ENCODE measurements at places on chromosomes 12 and 14.

DNA sequence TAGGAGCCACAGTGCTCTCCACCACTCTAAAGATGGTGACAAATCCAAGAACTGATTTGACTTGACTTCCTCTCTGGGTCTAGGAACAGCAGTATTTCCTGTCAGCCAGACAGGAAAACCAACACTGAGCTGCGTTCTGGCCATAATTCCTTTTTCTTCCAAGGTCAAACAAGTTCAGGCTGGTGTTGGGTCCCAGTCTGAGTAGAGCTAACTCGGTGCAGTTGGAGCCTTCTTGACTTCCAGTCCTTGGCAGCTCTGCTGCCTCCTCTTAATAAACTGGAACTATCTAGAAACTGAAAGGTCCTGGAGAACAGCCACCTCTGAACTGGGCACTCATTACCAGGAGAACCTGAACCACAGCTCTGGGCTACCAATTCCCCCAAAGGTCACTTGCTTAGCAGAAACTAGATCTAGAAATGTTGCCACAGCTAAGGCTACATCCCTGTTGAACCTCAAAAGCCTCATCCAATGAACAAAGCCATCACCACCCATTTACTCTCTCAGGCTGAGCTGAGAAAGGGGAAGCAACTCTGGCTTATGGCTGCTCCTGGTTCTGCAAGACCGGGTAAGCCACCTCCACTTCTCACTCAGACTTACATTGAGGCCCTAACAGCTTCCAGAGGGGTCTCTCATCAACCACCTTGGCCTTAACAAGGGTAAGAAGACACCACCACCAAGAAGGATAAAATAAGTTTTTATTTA, 27.7 kb downstream of the MAX start:
- DNase-seq, result no peak

DNA sequence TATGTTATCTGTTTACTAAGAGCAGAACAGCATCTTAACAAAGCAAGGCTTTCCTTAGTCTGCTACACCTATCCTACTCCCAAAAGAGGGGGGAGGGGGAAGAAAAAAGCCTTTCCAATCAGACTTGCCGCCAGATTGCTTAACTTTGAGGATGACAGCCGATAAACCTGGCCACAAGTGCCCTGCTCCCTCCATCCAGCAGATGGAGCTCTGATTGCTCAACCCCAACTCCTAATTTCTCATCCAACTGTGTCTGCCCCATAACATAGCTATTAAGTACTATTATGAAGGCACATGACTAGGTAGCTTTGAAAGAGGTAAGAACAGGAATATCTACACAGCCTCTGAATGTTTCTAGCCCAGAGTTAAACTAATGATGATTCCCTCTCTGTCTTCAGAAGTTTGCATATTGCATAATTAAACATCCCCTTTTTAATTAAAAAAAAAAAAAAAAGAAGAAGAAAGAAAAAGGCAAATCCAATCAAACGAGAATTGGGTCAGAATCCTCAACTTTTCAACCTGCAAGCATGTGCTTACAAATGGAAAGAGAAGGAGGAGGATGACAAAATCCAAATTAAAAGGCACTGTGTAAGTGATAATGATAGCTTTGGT, 247.4 kb downstream of the GALC start:
- peak; percentile 57 for DNase-seq

- DNase-seq, result peak; percentile 56
These were observed 274.1 kb downstream of the ADAMTS20 start for GRCh38 chr12:43277651-43278540.

DNA sequence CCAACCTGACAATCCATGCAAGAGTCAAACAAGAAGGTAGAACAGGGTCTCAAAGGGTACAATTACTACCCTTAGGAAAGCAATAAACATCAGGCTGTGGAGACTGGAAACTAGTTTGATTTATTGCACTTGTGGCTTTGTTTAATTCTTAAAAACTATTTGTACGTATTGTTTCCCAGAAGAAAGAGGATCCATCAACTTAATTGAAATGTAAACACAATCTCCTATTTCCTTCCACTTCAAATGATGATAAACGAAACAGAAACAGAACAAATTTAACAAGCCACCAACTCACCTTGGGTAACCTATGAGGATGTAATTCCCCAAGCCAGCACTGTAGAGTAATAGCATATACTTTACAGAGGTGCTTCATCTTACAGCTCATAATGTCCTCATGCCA, 8.0 kb downstream of the STXBP6 start:
- no peak for DNase-seq

DNA sequence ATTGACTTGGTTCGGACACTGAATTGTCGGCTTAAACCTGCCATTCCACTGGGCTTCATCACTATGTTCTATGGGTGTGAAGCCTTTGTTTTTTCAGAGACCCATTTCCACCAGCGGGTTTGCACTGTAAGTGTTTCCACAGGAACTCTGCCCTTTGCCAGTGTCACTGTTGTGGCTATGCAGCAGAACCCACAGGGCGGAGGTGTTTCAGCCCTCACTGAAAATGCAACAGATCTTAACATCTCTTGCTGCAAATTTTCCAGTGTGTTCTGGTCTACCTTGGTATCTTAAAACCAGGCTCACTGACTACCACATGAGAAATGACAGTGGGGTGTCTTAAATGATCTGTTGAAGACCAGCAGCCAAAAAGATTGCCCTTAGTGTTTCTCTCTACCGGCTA, 21.1 kb downstream of the PRKCH start:
- no peak for DNase-seq

DNA sequence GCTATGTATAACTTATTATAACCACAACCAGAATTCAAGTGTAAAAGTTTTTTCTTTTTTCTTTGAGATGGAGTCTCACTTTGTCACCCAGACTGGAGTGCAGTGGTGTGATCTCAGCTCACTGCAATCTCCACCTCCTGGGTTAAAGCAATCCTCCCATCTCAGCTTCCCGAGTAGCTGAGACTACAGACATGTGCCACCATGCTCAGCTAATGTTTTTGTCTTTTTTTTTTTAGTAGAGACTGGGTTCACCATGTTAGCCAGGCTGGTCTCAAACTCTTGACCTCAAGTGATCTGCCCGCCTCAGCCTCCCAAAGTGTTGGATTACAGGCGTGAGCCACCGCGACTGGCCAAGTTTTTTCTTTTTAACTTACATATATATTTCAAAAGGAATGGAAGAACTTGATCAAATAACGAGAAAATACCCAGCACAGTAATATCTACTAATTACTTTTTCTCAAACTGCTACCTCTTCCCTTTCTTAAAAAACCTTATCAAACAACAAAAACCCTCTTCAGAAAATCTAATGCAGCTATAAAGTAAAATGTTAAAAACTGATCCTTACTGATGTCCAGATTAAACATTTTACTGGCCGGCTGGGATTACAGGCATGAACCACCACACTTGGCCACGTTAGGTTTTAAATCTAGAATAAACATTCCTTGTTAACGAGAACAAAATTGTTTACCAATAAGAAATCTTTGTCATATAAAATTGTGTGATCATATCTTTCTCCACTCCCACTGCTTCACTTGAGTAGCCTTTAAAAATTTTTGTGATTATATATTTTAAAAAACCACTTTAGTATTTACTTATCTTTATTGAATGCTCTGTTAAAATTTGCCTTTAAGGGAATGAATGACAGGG, 41.3 kb upstream of the WDR89 start:
- DNase-seq, result no peak

DNA sequence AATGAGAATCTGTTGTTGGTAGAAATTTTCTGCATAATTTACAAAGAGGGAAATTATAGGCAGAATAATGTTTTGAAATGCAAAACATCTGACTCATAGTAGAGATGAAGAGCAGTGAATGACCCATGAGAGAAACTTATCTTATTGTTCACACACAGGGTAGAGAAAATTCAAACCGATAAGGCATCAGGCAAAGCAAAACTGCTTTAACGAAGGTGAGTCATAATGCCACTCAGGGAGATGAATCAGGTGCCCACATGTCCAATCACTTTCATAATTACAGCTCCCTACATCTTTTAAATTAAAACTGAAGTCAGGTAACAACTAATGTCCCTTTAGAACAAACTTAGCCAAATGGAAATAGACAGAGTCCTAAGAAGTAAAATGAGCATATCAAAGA, 265.6 kb upstream of the GARIN6 start:
- no peak for DNase-seq

GRCh38 chr14:70601162-70601561, 707 bp upstream of the MED6 start:
- peak; percentile 26 for DNase-seq

DNA sequence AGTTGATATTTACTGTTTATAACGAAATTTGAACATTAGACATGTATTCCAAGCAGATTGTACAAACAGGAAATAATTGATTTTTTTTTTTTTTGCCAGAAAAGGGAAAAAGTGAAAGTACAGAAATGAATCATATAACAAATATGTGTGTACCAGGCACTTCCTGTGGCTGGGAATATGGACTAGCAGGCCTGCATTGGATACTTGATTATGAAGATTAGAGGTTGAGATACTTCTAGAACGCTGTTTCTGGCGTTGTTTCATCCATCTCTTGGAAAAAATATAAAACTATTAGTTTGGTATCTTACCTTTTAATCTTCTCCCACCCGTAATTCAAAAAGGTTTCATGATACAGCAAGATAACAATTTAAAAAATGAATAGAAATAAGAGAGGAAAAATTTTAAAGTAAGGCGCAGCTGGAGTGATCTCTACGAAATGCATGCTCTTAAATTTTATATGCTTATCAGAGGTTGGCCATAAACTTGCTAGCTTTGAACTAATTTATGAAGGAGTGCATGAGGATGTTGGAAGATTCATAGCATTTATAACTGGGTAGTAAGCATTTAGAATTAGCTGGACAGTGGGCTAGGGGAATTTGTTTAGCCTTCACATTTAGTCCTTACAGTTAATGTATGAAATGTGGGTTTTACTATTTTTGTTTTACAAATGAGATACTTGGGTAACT, 90.8 kb downstream of the AEBP2 start:
- DNase-seq, result peak; percentile 53

GRCh38 chr12:45577844-45578399, 151.6 kb upstream of the ARID2 start:
- DNase-seq, result peak; percentile 46

GRCh38 chr12:16482726-16483125, 123.2 kb downstream of the LMO3 start:
- DNase-seq, result peak; percentile 71

GRCh38 chr12:40016980-40017379, 88.9 kb downstream of the SLC2A13 start:
- peak; percentile 81 for DNase-seq

- peak; percentile 17 for DNase-seq
These were observed 27.5 kb downstream of the RFLNA start for GRCh38 chr12:124322271-124322998.

- no peak for DNase-seq
These were observed 62.3 kb downstream of the PRIMA1 start for GRCh38 chr14:93725993-93726392.

- no peak for DNase-seq
These were observed 233.4 kb upstream of the SYT10 start for GRCh38 chr12:33672836-33673577.

DNA sequence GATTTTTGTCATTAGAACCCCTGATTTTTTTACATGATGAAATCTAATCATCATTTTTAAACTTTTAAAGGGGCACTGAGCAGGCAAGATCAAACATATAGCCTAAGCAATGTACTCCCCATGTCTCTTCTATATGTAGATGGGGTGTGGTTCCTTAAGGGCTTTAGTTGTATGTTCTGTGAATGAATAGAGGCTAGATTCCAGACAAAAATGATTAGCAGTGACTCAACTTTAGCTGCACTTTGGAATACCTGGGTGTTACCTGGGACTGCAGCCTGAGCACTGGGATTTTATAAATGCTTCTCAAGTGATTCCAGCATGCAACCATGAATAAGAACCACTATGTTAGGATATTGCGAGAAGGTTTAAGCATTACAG, 256.7 kb upstream of the PLEKHG7 start:
- DNase-seq, result no peak

- DNase-seq, result no peak
These were observed 422.5 kb downstream of the NRXN3 start for GRCh38 chr14:78592616-78593219.

DNA sequence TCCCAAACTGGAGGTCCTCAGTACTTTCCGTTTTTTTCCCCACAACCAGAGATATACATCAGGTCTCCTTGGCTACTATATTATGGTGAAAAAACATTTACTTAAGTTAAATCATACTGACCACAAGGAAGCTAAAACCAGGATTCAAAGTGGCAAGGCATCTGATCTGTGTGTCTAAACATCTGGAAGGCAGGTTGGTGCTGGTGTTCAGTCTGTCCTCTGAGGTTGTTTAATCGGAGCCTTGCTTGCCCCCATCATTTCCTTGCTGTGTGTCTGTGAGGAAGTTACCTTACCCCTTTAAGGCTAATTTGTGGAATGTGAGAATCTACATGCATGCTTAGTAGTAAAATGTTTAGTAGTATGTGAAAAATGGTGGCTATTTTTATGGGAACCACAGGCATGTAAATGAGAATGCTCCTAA, 75.6 kb downstream of the GALNT4 start:
- DNase-seq, result no peak
